ENCODE measurements at places on chromosomes 6 and 20.

DNA sequence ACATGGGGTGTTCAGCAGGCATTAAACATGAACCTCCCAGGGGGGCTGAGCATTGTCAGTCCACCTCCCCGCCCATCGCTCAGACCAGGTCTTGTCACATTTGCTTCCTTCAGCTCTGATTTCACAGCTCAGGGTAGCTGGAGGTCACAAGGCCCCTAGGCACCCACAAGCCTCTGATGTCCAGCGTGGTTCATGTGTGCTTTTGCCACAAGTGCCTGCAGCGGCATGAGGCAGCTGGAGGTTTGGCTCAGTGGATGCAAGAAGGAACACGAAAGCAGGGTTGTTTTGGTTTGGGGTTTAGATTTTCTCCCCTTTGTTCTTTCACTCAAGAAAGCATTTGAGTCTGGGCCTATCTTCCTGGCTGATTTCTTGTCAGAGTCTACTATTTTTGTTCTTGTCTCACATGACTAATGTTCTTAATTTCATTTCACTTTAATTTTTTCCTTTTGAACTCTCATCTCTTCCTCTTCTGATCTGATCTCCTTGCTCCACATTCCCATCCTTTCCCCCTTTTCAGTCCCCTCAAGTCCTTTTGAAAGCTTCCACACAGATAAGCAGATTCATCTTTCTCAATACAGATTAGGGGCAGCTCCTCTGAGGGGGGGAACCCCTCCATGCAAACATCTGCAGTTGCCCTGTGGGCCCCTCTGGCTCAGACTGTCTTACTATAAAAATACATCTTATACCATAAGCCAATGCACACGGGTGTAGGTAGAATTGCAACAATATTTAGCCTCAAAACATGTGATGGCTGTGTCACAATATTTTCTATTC, 68.1 kb upstream of the CEP85L start:
- DNase-seq, result no peak

- DNase-seq, result no peak
These were observed 132.0 kb upstream of the EEF1E1 start for GRCh38 chr6:8234321-8234720.

GRCh38 chr6:3139090-3139903, 18.0 kb downstream of the TUBB2A start:
- peak; percentile 50 for DNase-seq

DNA sequence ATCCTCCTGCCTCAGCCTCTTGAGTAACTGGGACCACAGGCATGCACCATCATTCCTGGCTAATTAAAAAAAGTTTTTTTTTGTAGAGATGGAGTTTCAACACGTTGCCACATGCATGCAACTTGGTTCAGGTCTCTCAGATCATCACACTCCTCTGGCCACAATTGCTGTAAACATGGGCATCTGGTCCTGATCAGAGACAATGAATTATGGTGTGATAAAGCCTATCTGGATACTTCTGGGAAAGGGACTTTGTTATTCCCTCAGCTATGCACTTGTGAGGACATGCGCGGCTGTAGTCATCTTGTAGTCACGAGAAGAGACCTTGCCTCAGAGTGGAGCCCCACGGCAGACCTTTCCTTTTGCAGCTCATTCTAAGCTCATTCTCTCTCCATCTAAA, 210.9 kb upstream of the ZFP64 start:
- no peak for DNase-seq

DNA sequence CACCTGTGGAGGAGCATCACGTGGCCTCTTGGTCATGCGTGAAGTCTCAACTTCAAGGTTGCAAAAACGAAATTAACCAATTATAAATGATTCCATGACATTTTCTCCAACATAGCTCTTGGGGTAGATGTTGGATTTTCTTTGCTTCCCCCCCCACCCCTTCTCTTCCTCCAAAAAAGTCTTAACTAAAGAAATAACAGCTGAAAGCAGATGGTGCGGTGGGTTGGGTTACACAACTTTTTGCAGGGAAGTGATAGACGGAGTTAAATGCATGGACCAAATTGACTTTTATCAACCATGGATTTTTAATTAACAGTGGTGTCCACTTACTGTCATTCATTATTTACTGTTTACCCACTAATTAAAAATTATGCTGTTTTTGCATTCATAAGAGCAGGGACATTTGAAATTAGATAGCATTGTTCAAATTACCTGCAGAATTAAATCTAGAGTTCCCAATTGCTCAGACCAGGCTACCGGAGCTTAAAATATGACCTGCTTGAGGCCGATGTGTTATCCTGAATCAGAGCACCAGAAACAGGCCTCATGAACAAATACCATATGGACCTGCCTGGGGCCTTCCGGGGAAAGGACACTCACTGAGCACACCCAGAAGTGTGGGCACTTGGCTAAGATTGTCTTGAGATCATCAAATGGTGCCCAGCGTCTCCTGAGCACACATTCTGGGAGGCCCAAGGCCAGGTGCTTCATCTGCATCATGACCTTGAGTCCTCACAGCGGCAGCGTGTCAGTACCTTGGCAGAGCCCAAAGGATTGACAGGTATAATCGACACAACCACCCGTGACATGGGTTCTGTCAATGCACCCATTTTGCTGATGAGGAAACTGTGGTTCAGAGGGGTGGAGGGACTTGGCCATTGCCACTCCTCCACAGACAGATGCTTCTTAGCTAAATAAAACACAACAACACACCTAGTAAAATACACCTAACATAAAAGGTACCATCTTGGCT, 41.5 kb downstream of the APCDD1L start:
- no peak for DNase-seq

GRCh38 chr20:43392561-43392960, 65.1 kb upstream of the SRSF6 start:
- DNase-seq, result no peak

DNA sequence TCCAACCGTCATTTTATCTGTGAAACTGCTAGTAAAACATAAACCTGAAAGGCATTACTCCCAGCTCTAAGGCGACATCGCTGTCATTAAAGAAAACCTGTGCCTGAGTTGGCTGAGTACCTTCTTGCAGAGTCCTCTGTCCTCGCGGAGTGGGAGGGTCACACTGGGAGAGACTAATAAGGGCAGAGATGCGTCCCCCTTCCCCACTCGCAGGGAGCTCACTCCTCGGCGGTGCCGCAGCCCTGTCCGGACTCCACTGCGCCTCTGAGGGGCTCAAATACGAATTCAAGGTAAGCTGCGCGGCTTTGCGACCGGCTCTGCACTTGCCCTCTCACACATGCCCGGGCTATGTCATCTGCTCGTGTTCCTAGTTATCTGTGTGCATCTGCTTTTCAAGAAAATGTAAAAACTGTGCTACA, at the start of gene COL19A1:
COL19A1 (plus strand) TSS at position 206 of the 419 bp plus-strand sequence. CDS start 13,012 bp downstream, outside the sequence.
- DNase-seq, result peak; percentile 22

GRCh38 chr6:47492355-47492754, 14.8 kb downstream of the CD2AP start:
- DNase-seq, result no peak

DNA sequence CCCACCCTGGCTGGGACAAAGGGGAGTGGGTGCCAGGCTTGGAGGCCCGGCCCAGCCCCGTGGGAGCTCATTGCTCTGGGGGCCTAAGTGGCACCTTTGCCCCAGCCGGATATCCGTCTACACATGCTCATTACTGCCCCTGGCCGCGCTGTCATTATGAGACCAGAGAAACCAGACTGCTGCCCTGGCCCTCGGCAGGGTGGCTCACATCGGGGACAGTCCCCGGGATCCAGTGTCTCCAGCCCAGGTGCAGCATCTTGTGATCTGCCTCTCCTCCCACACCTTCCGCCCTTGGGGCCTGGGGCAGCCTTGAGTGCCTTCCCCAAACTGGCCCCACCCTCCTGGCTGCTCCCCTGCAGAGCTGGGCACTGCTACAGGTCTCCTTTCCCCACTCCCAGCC, 4.9 kb downstream of the SRMS start:
- no peak for DNase-seq

DNA sequence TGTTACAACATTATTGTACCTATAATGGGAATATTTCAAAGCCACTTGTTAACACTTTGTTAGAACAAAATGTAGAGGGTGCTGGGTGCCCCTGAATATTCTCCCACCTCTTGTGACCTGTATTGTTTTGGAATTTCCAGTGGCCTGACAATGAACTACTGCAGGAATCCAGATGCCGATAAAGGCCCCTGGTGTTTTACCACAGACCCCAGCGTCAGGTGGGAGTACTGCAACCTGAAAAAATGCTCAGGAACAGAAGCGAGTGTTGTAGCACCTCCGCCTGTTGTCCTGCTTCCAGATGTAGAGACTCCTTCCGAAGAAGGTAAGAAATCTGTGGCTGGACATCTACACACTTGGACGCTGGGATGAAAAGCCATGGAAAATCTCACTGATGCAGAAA, 28.9 kb downstream of the PLG start:
- no peak for DNase-seq

DNA sequence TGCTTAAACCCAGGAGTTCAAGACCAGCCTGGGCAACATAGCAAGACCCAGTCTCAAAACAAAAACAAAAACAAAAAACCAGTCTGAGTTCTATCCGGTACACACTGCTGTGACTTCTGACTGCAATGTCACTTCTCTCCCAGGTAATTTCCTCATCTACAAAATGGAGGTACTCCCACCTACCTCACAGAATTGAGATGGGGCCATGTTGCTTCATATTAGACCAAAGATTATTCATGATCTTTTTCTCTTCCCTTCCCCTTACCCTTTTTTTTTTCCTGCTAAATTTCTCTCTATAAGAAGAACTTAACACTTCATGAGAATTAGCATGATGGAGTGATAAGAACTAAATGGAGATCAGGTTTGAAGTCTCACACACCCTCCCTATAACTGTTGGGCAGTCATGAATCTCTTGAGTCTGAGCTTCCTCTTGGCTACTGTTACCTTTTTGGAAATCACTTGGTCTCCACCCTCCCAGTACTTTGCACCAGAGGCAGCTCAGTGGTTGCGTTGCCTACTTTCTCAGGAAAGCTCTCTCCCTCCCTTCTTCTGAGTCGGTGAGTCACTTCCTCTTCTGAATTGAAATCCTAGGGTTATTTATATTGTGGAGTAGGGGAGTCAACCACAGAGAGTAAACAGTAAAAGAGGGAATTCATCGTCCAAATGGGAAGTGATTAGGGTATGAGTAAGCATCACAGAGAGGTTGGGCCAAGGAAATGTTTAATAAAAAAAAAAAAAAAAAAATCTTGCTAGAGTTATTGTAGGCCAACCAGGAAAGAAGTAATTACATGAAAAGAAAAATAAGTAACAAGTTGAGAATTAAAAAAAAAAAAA, 59.9 kb upstream of the MAP7 start:
- DNase-seq, result no peak

All from left ventricle myocardium inferior (tissue), 1 donor.